ENCODE measurements at places on chromosomes 4 and X. TPM values are rescaled to one million over a fixed set of nuclear protein-coding genes. Genes with fewer than 3 reads are reported as not detected.
A peak's percentile ranks its signal among the peaks of the same experiment; 100 is the strongest.

- no peaks in the 10 kb centered on the region for H3K4me1 ChIP-seq
- H3K4me3 ChIP-seq = no peak overlapping the region
- no peaks in the 10 kb centered on the region for H3K36me3 ChIP-seq
- no peaks in the 10 kb centered on the region for H3K27me3 ChIP-seq
- DNase-seq = no peak
- H3K27ac ChIP-seq = no peak overlapping the region
Observed at GRCh38 chrX:105167233-105167632, 53.3 kb downstream of the TEX13A start.

DNA sequence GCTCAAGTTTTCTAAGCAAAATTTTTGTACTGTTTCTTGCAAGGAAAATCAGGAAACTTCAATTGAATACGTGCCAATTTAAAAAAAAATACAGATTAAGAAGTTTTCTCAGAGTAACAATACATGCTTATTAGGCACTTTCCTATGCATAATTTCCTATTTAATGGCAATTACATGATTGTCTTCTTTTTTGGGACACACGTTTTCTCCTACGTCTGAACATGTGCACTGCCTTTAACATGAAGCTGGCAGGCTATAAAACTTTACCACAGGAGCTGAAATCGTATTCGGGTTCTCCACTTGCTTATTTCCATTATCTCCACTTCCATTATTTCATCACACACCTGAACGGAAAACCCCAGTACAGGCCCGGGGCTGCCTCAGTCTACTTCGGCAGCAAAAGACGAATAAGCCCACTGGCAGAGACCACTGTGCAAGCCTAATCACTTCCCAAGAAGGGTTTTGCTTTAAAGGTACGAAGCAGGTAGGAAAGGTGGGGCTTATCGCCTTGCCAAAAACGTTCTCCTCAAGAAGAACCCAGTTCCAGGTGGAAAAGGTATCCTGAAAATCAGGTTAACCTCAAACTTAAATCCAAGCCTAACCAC is 575 bp downstream of the RCHY1 start:
- H3K4me1 ChIP-seq = peaks cover 38% of the 10 kb centered on the region
- H3K27me3 ChIP-seq = no peaks in the 10 kb centered on the region
- no peak overlapping the region for H3K4me3 ChIP-seq
- H3K27ac ChIP-seq = peak overlapping the region; percentile 95
- peak; percentile 14 for DNase-seq
- peaks cover 45% of the 10 kb centered on the region for H3K36me3 ChIP-seq

Gene GPAT3
- total RNA-seq = 0.76 TPM

GRCh38 chr4:16783119-16783518 is 115.3 kb downstream of the LDB2 start:
- no peak for DNase-seq
- no peaks in the 10 kb centered on the region for H3K4me1 ChIP-seq
- H3K4me3 ChIP-seq = no peak overlapping the region
- no peak overlapping the region for H3K27ac ChIP-seq

DNA sequence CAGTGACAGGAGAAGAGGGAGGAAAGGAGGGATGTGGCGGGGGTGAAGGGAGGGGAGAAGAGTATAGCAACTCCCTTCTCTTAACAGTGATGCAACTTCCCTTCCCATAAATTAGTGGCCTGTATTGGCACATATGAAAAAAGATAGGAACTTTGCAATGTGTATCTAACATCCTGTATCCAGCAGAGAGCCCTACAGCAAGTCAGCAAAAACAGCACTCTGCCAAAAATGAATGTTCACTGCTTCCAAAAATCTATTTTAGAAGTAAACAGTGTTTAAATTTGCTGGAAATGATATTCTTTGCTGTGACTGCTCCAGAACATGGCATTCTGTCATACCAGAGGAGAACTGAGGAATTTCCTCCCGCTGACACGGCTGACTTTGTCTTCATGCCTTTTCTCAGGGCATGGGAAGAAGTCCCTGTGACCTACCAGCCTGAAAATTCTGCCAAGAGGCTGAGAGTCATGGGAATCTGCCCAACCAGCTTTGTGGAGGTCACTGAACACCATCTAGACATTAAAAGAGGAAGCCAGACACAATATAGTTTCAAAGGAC is 343.4 kb upstream of the RASGEF1B start:
- peaks cover 3% of the 10 kb centered on the region for H3K27me3 ChIP-seq
- H3K36me3 ChIP-seq = no peaks in the 10 kb centered on the region
- H3K27ac ChIP-seq = no peak overlapping the region
- no peak for DNase-seq
- no peaks in the 10 kb centered on the region for H3K4me1 ChIP-seq

Gene MEPE
- total RNA-seq = not detected

Gene POU4F2
- not detected for total RNA-seq

GRCh38 chr4:18981234-18981615 is 959.7 kb upstream of the LCORL start:
- no peak overlapping the region for H3K4me3 ChIP-seq
- no peak for DNase-seq
- H3K27ac ChIP-seq = no peak overlapping the region
- no peaks in the 10 kb centered on the region for H3K36me3 ChIP-seq
- no peaks in the 10 kb centered on the region for H3K27me3 ChIP-seq
- H3K4me1 ChIP-seq = peaks cover 11% of the 10 kb centered on the region

GRCh38 chr4:153209410-153209809 is 5.2 kb downstream of the TRIM2 start:
- H3K4me1 ChIP-seq = peaks cover 10% of the 10 kb centered on the region
- no peak for DNase-seq
- H3K27me3 ChIP-seq = peaks cover 17% of the 10 kb centered on the region
- H3K27ac ChIP-seq = no peak overlapping the region

- peaks cover 9% of the 10 kb centered on the region for H3K27me3 ChIP-seq
- H3K36me3 ChIP-seq = peaks cover 33% of the 10 kb centered on the region
- H3K4me1 ChIP-seq = no peaks in the 10 kb centered on the region
- no peak overlapping the region for H3K4me3 ChIP-seq
- no peak for DNase-seq
Observed at GRCh38 chr4:48495941-48496340, 5.9 kb downstream of the ZAR1 start.

DNA sequence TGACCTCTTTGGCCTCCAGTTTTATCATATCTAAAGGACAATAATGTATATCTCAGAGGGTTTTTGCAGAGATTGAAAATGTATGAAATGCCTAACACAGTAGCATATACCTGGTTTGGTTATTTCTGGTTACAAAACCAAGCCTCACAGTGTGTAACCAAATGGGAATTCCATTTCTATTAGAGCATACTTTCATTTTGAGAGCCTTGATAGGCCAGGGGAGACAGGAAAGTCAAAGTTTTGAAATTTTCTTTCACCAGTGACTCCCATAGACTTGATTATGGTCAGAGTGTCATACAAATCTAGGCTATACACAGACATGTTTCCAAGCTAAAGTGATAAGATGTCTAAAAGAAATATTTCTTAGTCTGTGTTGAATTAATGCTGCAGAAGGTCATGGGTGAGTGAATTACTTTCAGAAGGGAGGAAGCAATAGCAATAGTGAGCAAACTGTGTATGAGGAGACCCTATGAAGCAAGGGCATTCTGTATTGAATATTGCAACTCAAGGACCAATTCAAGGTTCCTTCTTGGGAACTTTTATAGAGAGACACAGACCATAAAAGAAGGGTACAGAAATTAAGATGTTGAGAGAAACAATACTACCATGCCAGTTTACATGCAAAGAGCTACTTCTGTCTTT is 151.1 kb downstream of the PDE5A start:
- no peak overlapping the region for H3K27ac ChIP-seq
- H3K4me3 ChIP-seq = no peak overlapping the region
- no peak for DNase-seq
- no peaks in the 10 kb centered on the region for H3K27me3 ChIP-seq

- no peaks in the 10 kb centered on the region for H3K4me1 ChIP-seq
- H3K27me3 ChIP-seq = no peaks in the 10 kb centered on the region
- no peaks in the 10 kb centered on the region for H3K36me3 ChIP-seq
- H3K27ac ChIP-seq = no peak overlapping the region
Observed at GRCh38 chr4:148023512-148024181, 291.8 kb downstream of the ARHGAP10 start.

DNA sequence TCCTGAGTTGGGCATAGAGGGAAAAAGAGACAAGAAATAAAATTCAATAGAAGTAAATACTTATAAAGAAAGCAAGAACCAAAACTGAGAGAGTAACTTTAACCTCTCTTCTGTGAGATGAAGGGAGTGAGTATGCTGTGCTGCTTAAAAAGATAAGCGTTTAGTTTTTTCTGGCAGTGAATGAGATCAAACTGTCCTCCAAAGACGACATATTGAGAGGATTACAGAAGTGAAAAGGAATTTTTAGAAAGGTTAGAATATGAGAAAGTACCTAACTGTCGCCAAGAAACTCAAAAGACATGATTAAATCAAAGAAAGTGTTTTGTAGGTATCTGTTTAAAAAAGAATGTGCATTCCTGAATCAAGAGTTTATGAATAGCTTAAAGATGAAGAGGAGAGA is 16.0 kb downstream of the GAB1 start:
- no peaks in the 10 kb centered on the region for H3K36me3 ChIP-seq
- no peaks in the 10 kb centered on the region for H3K27me3 ChIP-seq
- peaks cover 56% of the 10 kb centered on the region for H3K4me1 ChIP-seq
- peak overlapping the region; percentile 27 for H3K27ac ChIP-seq
- no peak overlapping the region for H3K4me3 ChIP-seq
- no peak for DNase-seq

Gene CPE
- total RNA-seq = not detected

DNA sequence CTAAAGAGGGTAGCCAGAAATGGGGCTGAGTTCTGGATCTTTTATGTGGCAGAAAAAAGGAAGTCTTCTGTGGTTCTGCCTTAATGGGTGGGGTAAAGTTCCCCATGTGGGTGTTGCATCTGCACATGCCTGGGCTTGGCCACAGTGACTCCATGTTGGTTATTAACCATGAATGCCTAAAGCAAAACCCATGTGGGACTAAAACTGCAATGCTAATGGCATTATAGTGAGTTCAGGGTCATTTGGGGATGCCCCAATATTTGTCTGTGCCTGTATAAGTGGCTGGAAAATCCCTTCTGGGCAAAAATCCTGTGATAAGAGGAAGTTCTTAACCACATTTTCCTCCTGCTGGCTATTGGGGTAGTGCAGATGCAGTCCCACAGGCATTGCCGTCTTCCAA is 857.4 kb downstream of the FAT4 start:
- no peak for DNase-seq
- H3K36me3 ChIP-seq = no peaks in the 10 kb centered on the region
- H3K27me3 ChIP-seq = no peaks in the 10 kb centered on the region
- no peak overlapping the region for H3K4me3 ChIP-seq
- H3K4me1 ChIP-seq = no peaks in the 10 kb centered on the region

- DNase-seq = no peak
- no peak overlapping the region for H3K4me3 ChIP-seq
- no peaks in the 10 kb centered on the region for H3K36me3 ChIP-seq
- H3K27ac ChIP-seq = no peak overlapping the region
- no peaks in the 10 kb centered on the region for H3K4me1 ChIP-seq
- H3K27me3 ChIP-seq = peaks cover 4% of the 10 kb centered on the region
Observed at GRCh38 chrX:13821738-13822137, 4.8 kb upstream of the GPM6B start.

- H3K36me3 ChIP-seq = no peaks in the 10 kb centered on the region
- no peak overlapping the region for H3K27ac ChIP-seq
- H3K4me1 ChIP-seq = no peaks in the 10 kb centered on the region
- no peak overlapping the region for H3K4me3 ChIP-seq
Observed at GRCh38 chrX:106707771-106708454, 18.6 kb upstream of the RNF128 start.

Gene BST1
- 0.49 TPM for total RNA-seq

Gene NFXL1
- 11.1 TPM for total RNA-seq

DNA sequence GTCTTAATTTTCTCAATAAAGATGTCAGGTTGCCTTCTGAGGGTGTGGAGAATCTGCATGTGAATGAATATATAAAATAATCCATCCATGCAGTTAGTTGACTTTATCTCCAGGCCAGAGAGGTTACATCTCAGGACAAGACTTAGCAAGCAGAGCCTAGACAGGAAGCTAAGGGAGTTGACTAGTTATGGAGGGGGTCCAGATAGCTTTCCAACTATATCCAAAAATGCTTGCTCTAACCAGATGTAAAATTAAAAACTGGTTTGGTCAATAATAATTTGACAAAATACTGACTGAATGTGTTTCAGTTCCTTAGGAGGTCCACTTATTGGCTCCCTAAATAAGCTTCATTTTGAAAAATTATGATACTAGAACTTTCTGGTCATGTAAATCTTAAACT is 101.4 kb downstream of the PAPSS1 start:
- H3K27me3 ChIP-seq = no peaks in the 10 kb centered on the region
- no peak overlapping the region for H3K4me3 ChIP-seq
- H3K27ac ChIP-seq = no peak overlapping the region
- no peaks in the 10 kb centered on the region for H3K4me1 ChIP-seq

Gene DKK2
- total RNA-seq = not detected

GRCh38 chr4:42050516-42051249 is 60.4 kb downstream of the SLC30A9 start:
- H3K4me1 ChIP-seq = no peaks in the 10 kb centered on the region
- H3K27me3 ChIP-seq = no peaks in the 10 kb centered on the region
- H3K27ac ChIP-seq = no peak overlapping the region
- DNase-seq = no peak

DNA sequence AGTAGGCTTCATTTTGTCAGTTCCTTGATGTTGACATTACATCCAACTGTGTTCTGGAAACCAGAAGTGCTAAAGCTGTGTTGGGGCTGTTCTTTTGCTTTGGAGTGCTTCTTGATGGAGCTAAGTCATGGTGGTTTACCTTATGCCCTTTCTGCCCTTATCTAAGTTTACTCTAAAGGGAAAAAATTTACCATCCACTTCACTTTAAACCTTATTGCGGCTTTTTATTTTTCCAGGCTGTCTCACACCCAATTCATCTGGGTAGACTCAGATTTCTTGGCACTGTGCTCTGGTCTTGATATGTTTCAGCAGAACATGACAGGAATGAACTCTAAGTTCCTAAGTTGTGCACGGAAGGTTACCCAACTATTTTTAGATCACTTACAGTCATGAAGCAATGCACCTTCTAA is 104.7 kb upstream of the TTC29 start:
- no peak overlapping the region for H3K4me3 ChIP-seq
- H3K27me3 ChIP-seq = peaks cover 31% of the 10 kb centered on the region
- no peak overlapping the region for H3K27ac ChIP-seq
- H3K36me3 ChIP-seq = no peaks in the 10 kb centered on the region

Gene CHRDL1
- not detected for total RNA-seq

Gene GABRB1
- not detected for total RNA-seq

GRCh38 chr4:105758958-105759357 is 50.4 kb downstream of the GSTCD start:
- no peaks in the 10 kb centered on the region for H3K27me3 ChIP-seq
- H3K27ac ChIP-seq = no peak overlapping the region
- no peaks in the 10 kb centered on the region for H3K4me1 ChIP-seq
- no peaks in the 10 kb centered on the region for H3K36me3 ChIP-seq
- H3K4me3 ChIP-seq = no peak overlapping the region
